ENCODE measurements at places on chromosomes 16 and 17. TPM values are rescaled to one million over a fixed set of nuclear protein-coding genes. Genes with fewer than 3 reads are reported as not detected.

ALDOC gene
- 72.9 TPM for total RNA-seq

- DNase-seq: peak; percentile 81
These were observed 158.5 kb downstream of the RPTOR start for GRCh38 chr17:80703142-80703478.

DNA sequence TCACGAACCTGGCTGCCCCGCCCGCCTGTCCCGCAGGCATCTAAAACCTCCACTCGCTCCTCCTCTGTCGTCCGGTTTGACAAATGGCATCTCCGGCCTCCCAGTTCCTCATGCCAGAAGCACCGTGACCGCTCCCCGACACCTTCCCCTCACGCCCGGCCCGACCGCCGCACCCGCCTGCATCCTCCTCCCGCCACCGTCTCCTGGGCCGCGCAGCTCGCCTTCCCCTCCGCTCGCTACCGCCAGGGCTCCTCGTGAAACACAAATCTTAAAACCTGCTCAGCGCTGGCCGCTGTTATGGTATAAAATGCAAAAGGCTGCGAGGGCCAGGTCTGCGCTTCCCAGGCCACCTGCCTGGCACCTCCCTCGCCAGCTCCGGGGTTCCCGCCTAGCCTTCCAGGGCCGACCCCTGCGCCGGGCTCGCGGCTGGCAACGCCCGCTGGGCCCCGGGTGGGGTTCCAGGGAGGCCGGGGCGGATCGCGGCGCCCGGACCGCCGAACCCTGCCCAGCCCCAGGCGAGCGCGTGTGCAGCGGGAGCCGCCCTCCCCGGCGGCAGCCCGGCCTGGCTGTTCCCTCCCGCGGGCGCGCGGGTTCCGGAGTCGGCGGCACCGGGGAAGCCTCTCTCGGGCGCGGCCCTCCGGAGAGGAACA is 488 bp downstream of the SPSB3 start:
- peak; percentile 83 for DNase-seq

DNA sequence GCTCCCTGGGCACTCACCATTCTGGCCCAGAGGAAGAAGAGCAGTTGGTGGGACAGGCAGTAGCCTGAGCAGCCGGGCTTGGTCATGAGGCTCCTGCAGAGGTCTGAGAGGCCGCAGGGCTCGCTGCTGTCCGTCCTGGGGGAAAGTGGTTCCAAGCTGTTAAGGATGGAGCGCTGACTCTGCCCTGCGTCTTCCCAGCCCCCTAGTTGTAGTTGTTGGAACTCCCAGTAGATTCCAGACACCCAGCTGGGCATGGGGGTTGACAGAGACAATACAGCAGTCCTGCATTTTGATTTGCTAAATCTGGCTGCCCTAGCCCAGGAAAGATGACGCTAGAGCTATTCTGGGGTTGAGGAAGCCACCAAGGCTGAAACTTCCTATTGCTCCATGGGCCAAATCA is 7.3 kb downstream of the C16orf89 start:
- no peak for DNase-seq

- DNase-seq: no peak
These were observed 32.9 kb downstream of the KNOP1 start for GRCh38 chr16:19685176-19685575.

SPN gene
- total RNA-seq: 157 TPM

DNA sequence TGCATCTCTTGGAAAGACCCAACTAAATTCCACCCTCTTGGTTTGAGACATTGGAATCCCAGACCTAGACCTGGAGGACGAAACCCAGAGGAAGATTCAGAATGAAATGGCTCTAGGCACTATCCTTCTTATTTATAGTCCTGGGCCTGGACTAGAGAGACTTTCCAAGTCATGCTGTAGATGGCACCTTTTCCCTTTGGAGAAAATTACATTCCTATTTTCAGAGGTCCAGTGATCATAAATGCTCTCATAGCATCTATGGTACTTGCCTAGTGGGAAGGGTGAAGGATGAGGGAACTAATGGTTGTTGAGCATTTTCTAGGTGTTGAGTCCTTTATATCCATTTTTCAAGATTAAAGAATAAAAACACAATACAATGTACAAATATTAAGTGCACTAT is 37.1 kb downstream of the SPACA3 start:
- no peak for DNase-seq

SLC6A4 gene
- total RNA-seq: not detected

DNA sequence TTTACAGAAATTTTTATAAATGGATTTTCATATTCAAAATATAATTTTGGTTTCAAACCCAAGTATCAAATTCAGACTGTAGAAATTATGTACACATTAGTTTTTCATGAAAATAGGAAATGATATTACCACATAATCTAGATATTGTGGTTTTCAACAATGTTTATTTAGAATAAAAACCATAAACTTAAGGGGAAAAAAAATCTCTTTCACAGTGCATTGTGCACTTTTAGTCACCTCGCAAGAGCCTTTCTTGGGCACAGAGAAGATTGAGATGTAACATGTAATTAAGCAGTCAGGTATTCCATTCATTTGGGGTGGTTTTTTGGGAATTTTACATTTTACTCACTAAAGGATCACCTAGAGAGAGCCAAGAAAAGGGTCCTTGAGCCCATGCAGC is 104.0 kb downstream of the TANC2 start:
- DNase-seq: no peak

GLOD4 gene
- total RNA-seq: 83.2 TPM

- DNase-seq: no peak
These were observed 166.4 kb downstream of the CEP112 start for GRCh38 chr17:66025551-66025950.

DNA sequence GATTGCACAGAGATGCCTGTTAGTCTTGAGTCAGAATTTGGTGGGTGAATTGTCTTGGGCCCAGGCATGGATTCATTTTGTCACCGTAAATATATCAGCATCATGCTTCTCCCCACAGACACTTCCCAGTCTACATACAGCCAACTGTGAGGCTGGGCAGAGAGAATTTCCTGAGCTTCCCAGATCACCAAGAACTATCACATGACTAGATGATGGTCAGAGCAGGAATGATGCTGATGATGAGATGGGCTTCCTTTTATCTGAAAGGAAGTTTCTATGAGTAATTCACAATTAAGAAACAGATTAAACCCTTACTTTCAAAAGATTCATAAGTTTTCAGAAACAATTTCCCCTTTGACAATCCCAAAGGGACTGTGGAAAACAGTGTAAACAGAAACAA is 323 bp upstream of the KRTAP9-9 start:
- DNase-seq: peak; percentile 40

RAB37 gene
- total RNA-seq: 7.5 TPM

- no peak for DNase-seq
These were observed 35.3 kb upstream of the HELZ start for GRCh38 chr17:67280279-67280678.

- no peak for DNase-seq
These were observed 144.3 kb downstream of the ITFG1 start for GRCh38 chr16:47316442-47317015.

DNA sequence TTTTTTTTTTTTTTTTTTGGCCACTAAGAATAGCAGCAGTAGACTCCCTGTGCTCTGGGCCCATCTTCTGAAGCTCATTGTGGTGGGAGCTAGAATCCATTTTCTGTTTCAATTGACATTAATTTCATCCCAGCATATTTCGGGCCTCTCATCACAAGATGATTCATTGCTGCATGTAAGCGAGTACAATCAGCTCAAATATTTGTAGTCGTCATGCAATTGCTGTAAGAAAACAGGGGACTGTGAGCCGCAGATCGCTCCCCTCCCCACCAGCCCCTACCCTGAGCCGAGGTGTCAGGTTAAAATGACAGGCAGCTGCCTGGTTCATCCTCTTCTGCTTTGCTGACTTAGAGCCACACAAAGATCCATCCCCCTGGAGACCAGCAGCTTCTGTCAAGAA is 358.8 kb upstream of the CDH5 start:
- no peak for DNase-seq

DNA sequence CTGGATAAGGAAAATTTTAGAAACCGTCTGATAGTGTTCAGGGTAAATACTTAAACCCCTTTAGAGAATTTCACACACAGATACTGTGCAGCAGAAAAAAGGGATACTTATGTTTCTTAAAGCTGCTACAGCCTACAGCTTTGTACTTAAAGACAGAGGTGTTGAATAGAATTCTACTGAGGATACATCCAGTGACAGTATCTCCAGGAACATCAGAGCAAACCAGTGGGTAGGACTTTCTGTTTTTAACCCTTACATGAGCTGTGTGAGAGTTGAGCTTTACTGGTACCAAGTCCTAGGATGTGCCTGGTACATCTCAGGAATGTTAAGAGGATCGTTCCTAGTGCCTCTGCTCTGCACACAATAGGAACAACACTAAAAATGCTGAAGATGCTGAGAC is 191.5 kb downstream of the FTO start:
- no peak for DNase-seq

- DNase-seq: no peak
These were observed 35.6 kb upstream of the MNT start for GRCh38 chr17:2436316-2436905.

GRCh38 chr16:55433030-55433429 is 46.0 kb upstream of the MMP2 start:
- DNase-seq: no peak

ZNF750 gene
- total RNA-seq: not detected

DNA sequence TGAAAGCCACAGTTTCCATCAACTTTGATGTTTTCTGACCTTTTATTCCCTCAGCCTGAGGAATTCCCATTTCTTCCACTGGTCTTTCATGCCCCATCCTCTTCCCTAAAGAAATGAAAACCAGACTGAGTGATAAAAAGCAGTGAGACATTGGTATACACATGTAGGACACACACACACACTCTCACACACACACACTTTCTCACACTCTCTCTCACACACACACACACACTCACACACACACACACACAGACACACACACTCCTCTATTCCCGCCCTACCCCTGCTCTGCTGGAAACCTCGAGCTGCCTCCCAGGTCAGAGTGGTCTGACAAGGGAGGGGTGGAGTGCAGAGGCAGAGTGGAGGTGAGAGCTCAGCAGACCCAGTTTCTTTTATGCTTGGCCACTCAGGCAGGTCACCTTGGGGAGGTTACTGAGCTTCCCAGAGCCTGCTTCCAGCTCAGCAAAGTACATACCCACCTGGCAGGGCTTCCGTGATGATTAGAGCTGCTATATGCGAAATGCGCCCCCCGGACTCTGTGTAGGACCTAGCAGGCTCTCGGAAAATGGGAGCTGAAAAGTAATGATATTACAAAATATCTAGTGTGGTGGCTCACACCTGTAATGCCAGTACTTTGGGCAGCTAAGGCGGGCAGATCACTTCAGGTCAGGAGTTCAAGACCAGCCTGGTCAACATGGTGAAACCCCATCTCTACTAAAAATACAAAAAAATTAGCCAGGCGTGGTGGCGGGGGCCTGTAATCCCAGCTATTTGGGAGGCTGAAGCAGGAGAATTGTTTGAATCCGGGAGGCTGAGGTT is 30.7 kb downstream of the CCR7 start:
- DNase-seq: peak; percentile 72

GRCh38 chr17:795721-796120 is 13.6 kb downstream of the MRM3 start:
- no peak for DNase-seq

GRCh38 chr17:53100126-53100525 is 722.6 kb upstream of the KIF2B start:
- DNase-seq: no peak

DNA sequence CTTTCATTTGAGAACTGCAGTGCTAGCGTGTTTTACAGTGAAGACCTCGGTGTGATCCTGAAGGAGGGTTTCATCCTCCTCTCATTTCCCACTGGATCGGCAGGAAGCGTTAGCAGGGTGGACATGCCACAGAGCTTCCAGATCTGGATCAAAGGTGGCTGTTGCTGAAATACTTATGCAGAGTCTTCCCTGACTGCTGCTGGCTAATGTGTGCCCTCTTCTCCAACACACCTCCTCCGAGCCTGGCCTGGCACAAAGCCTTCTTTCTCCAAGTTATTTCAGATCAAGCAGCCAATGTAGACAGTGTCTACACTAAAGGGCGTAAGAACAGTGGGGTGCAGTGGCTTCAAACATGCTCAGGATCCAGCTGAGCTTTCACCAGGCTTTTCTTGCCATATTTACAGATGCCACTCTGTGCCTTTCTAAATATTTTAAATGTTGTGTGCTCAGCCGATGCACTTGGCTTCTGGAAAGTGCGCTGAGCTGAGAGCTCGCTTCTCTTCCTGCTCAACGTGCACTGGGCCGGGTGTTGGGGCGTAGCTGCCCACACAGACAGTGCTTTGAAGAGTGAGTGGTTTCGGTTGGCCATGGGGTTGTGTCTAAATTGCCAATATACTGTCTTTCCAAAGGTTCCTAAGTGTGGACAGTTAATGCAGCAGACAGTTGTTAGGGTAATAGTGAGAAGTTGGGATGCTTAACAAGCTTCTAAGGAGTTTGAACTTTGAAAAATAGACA is 2.1 kb downstream of the ZNF750 start:
- DNase-seq: no peak

- no peak for DNase-seq
These were observed 172.0 kb upstream of the SOX9 start for GRCh38 chr17:71948703-71949422.

- no peak for DNase-seq
These were observed 39.0 kb downstream of the CYB5D2 start for GRCh38 chr17:4182043-4182442.

ADAP2 gene
- 0.86 TPM for total RNA-seq

GRCh38 chr16:1019231-1020090 is 37.9 kb downstream of the SOX8 start:
- DNase-seq: no peak

DNA sequence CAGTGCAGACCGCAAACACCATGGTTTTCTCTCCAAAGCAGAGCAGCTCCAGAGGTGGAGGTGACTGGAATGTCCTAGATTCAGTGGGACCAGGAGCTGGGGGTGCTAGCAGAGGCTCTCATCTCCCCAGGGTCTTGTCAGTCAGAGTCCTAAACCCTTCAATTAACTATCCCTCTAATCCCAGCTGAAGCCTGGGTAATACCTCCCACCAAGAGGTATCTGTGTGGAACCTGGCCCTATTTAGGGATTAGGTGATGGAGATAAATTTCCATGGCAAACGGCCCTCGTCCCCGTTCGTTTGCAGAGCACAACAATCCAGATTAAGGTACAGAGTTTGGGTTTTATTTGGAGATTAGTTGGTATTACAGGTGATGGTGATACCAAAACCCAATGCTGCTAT is 1.8 kb downstream of the SEBOX start:
- DNase-seq: no peak

Measured in activated CD4-positive, alpha-beta T cell treated with anti-CD3 and anti-CD28 coated beads, Interleukin-2, amount 10 ng/mL, durations not matched to agents 24 days and 14 days (primary cell).